Femur (tissue), 1 donor: ENCODE measurements at places on chromosomes 11 and 22.
A peak's percentile ranks its signal among the peaks of the same experiment; 100 is the strongest.

DNA sequence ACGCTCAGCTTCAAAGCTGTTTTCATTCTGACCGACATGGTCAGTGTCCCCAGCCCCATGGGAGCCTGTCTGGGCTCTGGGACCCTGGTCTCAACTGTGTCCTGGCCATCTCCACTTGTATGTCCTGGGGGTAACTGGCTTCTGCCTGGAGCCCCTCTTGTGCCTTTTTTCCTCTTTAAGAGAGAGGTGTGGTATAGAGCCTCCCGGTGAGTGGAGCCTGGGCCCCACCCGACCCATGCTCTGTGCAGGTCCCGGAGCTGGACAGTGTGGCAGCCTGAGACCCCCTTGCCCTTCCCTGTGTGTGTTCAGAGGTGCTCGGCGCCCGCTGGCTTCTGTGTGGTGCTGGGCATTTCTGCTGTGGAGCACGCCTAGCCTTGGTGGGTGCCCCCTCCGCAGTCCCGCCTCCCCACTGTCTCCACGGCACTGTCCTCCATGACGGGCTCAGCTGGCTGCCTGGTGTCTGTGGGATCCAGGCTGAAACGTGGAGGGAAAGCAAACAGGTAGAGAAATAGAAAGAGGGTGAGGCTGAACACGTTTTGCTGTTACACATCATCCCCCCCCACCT lies 74.9 kb downstream of the PARVB start:
- DNase-seq = no peak

- no peak for DNase-seq
Measured at GRCh38 chr11:130418756-130419155, 9.7 kb downstream of the ADAMTS8 start.

- no peak for DNase-seq
Measured at GRCh38 chr11:69949327-69949726, 128.8 kb upstream of the ANO1 start.

DNA sequence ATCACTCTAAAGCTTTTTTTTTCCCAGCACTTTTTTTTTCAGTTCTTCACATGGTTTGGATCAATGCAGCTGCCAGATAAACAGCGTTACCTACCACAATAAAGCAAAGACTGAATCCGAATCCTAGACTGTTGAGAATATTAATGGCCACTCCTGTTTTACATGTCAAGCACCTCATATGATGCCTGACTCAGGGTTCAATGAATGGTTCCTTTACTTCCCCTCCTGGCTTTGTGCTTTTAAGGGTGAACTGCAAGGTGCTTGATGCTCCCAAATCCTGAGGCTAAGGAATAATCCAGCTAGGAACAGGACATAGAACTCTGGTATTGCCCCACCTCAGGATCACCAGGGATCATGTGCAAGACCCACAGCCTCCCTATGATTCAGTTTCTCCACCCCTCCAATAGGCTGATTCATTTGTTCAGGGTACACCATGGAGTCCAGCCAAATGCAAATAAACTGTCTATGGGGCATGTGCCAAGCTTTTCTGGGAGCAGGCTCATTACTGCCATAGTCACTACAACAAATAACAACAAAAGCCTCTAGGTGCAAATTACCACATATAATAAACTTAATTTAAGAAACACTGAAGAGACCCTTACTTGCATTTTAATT lies 104.3 kb downstream of the GAB2 start:
- DNase-seq = no peak

DNA sequence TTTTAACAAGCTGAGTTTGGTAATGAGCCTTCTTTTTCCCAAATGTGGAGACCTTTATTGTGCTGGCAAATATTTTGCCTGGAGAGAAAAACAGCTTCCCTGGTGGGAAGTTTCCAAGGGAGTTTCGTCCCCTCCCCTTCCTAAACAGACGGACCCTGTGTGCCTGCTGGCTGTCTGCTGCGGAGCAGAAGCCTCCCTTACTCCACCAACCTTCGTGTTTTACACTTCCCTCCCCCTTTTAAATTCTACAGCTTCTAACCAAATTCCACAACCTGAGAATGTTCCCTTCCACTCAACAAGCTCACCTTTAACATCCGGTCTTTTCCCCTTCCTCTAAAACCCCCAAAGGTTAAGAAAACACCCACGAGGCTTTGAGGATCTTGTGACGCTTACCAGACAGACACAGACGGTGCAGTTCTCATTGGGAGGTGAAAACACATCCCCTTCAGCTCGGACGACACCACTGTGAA lies 17.1 kb downstream of the VWCE start:
- no peak for DNase-seq

- DNase-seq = no peak
Measured at GRCh38 chr11:92451063-92451462, 226.4 kb downstream of the FAT3 start.

GRCh38 chr11:80958361-80958760 lies 1517.5 kb upstream of the TENM4 start:
- DNase-seq = no peak

GRCh38 chr11:44351006-44351660 lies 41.2 kb upstream of the ALX4 start:
- no peak for DNase-seq

GRCh38 chr11:2892967-2893528 lies 7.5 kb upstream of the CDKN1C start:
- DNase-seq = no peak

- DNase-seq = no peak
Measured at GRCh38 chr11:19691815-19692500, 20.7 kb upstream of the NAV2 start.

GRCh38 chr11:64298966-64299846 lies 952 bp upstream of the CATSPERZ start:
- peak; percentile 78 for DNase-seq

GRCh38 chr11:2771758-2772466 lies 72.1 kb upstream of the KCNQ1OT1 start:
- DNase-seq = no peak

GRCh38 chr22:20436307-20436767 lies 1.3 kb downstream of the SCARF2 start:
- DNase-seq = peak; percentile 76

DNA sequence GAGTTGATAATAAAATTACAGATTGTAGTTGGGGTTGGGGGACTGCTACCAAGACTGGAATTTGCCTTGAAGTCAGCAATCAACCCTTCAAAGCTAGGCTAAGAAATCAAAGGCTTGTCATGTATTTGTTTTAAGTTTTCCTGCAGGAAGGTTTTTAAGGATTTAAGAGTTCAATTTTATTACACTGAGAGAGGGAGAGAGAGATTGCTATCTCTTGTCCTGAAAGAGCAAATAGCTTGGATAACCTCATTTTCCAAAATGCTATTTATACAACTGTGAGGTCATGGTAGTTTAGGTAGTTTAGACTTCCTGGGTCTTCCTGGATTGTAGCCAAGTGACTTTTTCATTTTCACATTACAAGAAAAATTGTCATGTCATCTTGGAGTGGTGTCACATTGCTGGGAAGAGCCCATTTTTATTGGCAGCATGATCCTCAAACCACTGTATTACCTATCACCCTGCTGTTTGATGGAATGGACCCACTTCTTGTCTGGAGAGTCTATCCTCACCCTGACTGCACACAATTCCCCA lies 10.1 kb upstream of the PRSS23 start:
- no peak for DNase-seq

- peak; percentile 39 for DNase-seq
Measured at GRCh38 chr11:71372693-71373657, 75.2 kb downstream of the DHCR7 start.

DNA sequence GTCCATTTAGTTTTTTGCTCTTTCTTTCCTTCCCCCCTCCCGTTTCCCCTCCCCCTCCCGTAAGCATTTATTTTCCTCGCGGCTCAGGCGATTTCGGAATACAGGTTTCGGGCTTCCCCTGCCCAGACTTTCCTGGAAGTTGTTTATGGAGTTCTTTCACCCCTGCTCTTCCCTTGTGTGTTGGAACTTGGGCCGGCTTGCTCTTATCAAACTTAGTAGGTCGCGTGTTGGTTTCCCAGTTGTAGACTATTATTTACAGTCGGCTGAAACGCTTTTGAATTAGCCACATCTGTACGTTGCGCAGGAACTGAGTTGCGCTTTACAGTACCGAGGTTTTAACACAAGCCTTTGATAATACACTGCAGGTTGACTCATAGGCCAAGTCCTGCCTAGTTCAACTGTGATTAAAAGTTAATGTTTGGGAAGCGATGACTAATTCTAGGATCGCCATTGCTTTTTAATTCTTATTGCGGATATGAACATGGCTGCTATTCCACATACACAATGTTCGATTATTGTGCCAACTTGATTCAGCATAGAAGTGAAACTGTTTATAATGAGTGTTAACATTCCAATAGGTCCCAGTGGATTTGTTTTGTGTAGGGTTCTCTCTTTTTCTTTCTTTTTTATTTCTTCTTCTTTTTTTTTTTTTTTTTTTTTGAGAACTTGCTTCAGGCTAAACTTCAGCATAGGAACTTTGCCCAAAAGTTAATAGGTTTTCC lies 1.7 kb downstream of the YAP1 start:
- DNase-seq = no peak

DNA sequence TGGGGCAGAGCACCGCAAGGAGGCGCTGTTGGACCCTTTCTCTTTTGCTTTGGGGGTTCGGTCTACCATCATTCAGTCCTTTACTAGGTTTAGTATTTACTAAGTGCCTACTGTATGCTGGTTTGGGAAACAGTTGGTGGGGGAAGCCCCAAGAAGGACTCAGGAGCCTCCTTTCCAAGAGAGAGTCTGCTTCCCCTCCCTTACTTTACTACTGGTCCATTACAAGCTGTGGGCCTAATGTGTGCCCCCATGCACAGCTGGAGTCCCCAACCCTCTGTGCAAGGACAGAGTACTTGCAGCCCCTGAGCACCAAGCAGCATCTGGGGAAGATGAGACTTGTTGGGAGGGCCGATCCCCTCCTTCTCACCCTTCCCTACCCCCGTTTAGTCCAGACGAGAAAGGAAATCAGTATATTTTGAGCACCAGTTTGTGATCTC lies 876 bp upstream of the UBE2L6 start:
- DNase-seq = peak; percentile 88

- peak; percentile 10 for DNase-seq
Measured at GRCh38 chr11:8071616-8072581, 9.1 kb upstream of the TUB start.

DNA sequence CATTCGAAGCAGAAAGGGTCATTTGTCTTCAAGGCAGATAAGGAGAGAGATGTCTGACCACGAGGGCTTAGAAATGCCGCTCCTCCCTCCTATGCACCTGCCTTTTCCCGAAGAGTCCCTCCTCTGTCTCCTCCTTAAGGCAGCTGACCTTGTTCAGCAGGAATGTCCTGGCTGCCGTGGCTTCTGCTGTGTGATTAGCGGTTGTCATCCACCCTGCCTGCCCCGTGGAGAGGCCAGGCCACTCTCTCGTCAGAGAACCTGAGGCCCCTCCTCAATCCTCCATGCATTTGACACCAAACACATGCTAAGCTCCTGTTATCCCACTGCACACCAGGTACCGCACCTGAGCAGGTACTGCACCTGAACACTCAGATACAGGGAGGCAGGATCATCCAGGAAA lies 834.6 kb downstream of the TBC1D22A start:
- DNase-seq = no peak

DNA sequence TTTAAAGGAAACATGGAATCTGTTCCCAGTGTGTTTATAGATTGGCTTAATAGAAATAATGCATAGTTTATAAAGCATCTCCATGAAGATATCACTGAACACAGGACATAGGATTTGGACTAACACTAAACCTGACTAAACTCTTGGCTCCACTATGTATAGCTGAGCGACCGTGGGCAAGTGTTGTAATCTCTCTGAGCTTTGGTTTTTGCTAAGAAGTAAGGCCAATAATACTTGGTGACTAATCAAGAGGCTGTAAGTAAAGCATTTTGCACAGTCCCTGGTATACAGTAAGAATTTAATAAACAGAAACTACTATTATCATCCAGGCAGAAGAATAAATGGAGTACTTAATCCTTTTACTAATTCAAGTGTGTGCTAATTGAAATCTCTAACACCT lies 125.5 kb upstream of the MTMR2 start:
- no peak for DNase-seq

DNA sequence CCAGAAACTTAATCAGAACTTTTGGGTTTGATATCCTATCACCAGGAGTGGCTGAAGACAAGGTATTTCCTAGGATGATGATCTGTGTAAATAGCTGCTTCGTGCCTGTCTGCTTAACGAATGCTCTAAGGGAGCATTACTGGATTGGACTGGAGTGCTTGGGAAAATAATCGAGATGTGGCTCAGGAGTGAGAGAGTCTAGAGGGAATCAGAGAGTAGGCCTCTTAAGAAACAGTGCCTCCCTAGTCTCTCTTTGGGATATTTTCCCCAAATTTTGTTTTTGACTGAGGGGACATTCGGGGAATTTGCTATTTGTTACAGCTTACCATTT lies 2.5 kb downstream of the MAML2 start:
- DNase-seq = no peak

GRCh38 chr11:91421641-91422040 lies 803.0 kb upstream of the FAT3 start:
- DNase-seq = peak; percentile 47

GRCh38 chr11:69870766-69871165 lies 51.5 kb upstream of the FGF3 start:
- DNase-seq = no peak

GRCh38 chr22:44500599-44500998 lies 2.6 kb upstream of the RTL6 start:
- DNase-seq = no peak

- peak; percentile 88 for DNase-seq
Measured at GRCh38 chr11:72413914-72414628, 20.3 kb downstream of the CLPB start.

GRCh38 chr22:22488736-22489135 lies 19.8 kb downstream of the ZNF280B start:
- DNase-seq = no peak

GRCh38 chr11:111774955-111775710 lies 8.9 kb upstream of the PPP2R1B start:
- DNase-seq = no peak

DNA sequence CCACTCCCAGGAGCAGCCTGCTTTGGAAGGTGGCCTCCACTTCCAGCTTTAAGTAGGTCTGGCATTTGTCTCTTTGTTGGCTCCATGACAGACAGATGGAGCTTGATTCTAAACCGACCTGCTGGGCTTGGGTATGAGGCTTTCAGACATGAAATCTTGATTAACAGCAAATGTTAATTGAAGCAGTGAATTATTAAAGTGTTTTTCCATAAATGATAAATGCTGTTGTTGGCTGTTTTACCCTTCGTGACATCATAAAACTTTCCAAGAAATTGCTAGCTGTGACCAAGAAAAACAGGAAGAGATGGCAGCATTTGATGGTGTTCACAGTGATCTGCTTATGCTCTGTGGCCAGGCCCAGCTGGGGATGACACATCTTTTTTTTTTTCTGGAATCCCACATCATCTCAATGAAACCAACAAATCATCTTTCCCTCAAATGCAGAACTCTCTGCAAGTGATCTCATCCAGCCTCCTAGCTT lies 66.1 kb downstream of the RBMXL2 start:
- no peak for DNase-seq

GRCh38 chr11:132576706-132577105 lies 955.6 kb downstream of the OPCML start:
- peak; percentile 28 for DNase-seq

DNA sequence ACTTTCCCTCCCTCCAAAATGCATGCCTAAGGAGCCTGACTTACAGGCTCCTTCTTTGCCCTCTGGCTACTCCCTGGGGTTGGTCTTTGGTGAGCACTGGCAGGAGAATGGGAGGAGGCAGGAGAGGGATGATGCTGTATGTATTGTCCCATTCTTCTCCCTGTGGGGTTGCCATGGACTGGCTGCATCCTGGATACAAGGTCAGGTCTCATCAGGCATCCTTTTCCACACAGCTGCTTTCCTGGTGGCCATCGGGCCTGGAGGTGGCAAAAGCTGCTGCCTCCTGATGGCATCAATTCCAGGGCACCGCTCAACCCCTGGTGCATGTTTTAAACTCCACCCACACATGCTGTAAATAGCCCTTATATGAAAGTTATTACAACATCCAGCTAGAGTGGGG lies 257.2 kb downstream of the ETS1 start:
- no peak for DNase-seq
